Stimulated activated CD4-positive, alpha-beta T cell treated with anti-CD3 and anti-CD28 coated beads, Interleukin-1b, Interleukin-23, amount 100 ng/mL, for 1 hour (primary cell): ENCODE measurements at places on chromosomes 3 and 15.

GRCh38 chr3:88151358-88151757 is 1.6 kb downstream of the C3orf38 start:
- DNase-seq: no peak

GRCh38 chr3:16658004-16658924 is 53.0 kb upstream of the DAZL start:
- DNase-seq: no peak

- DNase-seq: no peak
Observed at GRCh38 chr3:123941121-123941520, 19.9 kb downstream of the CCDC14 start.

DNA sequence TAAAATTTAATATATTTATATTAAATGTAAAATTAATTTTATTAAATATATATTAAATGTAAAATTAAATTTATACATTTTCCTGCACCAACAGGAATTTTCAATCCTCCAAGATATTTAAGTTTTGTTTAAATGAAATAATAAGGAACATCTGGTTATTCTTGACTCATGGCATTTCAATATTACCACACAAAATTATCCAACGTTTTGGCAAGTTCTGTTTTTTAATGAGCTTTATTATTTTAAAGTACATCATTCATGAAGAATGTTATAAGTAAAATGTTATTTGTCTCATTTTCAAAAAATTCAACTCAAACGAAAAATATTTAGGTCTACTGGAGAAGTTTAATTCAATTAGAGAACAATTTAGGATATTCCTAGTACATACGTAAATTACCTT is 811.4 kb downstream of the NAALADL2 start:
- no peak for DNase-seq

DNA sequence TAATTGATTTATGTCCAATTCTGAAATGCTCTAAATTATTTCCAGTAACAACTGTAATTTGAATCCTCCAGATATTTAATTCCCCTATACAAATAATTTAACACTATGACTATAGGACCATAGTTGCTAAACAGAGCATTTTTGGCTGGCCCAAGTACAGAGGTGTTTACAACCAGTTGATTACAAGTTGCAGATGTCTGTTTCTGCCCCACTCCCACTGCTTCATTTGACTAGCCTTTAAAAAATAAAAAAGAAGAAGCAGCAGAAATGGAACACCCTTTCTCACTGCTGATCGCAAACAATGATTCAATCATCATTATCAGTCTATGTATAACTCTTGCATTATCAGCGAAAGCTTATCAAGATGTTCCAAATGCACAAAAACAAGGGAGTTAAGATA is 54.6 kb downstream of the SENP7 start:
- no peak for DNase-seq
